NCI-H1930 (cell line): ENCODE measurements at places on chromosomes 7 and 10.

DNA sequence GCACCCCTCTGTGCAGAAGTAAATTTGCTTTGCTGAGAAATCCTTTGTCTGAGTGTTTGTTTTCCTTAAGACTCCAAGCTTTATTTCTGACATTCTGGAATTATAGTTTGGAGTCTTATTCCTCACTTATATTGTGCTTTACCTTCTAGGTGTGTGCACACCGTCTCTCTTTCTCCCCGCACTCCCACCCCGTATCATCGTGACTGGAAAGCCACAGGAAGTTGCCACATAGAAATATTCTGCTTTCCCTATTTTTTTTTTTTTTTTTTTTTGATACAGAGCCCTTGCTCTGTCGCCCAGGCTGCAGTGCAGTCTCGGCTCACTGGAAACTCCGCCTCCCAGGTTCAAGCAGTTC, 109.5 kb downstream of the PHF14 start:
- DNase-seq, result no peak

DNA sequence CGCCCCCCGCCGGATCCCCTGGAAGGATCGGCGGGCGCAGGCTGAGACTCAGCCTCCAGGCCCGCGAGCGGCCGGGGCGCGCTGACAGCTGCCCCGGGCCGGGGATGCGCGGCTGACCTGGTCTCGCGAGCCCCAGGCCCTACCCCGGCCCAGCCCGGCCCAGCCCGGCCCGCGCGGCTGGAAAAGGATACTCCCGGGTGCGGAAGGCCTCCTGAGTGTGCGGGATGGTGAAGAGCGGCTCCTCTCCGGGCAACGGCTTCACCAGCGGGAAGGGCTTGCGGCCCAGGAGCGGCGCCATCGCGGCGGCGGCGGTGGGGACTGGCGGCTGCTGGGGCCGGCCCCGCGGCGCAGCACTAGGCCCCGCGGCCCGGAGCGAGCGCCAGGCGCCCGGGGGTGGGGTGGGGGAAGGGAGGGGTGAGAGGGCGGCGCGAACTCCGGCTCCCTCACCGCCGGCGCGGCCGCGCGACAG, 423 bp downstream of the BAZ1B start:
- no peak for DNase-seq

DNA sequence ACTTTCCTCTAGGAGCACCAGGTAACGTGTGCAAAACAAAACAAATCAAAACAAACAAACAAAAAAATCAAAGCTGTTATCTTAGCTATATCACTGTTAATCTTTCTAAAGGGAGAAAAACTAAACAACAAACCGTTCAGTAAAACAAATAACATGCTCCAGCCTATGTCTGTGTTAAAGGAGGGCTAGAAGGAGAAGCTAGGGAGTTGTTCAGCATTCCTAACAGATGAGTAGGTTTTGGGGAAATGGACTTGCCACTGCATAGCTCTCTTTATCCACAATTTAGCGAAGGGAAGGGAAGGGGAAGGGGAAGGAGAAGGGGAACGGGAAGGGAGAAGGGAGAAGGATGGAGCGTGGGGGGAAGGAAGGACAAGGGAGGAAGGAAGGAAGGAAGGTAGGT, 134.2 kb upstream of the AKR1E2 start:
- DNase-seq, result no peak

GRCh38 chr7:34025600-34025999, 120.3 kb downstream of the BMPER start:
- DNase-seq, result no peak

GRCh38 chr7:13911909-13912308, 77.6 kb downstream of the ETV1 start:
- no peak for DNase-seq

- no peak for DNase-seq
These were observed 266.1 kb downstream of the TCF7L2 start for GRCh38 chr10:113216102-113216501.

DNA sequence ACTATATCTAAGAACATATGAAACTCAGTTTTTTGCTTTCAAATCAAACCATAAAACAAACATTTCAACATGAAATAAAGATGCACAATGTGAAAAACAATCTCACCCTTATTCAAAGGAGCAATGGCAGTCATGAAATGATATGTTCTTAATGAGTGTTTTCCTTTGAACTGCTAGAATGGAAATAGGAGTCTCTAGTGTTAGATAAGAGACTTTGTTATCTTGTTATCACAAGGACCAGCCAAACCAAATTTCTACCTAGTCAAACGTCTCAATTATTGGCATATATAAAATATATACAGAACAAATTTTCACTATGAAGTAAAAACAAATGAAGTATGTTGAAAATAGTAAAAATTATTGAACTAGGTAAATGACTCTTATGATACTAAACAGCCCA, 1.2 kb downstream of the VPS41 start:
- DNase-seq, result no peak

DNA sequence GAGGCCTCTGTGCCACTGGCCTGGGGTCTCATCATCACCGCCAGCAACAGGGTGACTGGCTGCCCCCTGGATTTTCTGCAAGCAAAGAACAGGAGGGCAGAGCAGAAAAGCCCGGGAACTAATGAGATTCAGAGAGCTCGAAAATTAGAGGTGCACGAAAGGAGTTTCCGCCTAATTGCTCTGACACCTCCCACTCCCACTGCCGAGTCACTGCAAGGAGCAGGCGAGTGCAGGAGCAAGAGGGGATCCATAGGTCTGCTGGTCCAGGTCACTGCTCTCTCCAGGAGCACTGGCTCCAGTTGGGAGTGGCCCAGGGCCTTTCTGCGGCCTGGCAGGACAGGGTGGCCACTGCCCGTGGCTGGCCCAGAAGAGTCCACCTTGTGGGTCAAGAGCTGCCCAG, 276.2 kb downstream of the KCNMA1 start:
- no peak for DNase-seq

GRCh38 chr7:73865738-73866445, 4.9 kb downstream of the TMEM270 start:
- no peak for DNase-seq

- DNase-seq, result no peak
These were observed 95.3 kb downstream of the MYOF start for GRCh38 chr10:93386631-93387369.
